ENCODE measurements at places on chromosomes 5 and 9.

GRCh38 chr5:170603109-170603508 lies 99.3 kb downstream of the KCNIP1 start:
- DNase-seq: no peak

GRCh38 chr9:93962017-93962416 lies 6.9 kb upstream of the BARX1 start:
- no peak for DNase-seq

- DNase-seq: no peak
Observed at GRCh38 chr5:137446615-137447014, 52.5 kb downstream of the SPOCK1 start.

DNA sequence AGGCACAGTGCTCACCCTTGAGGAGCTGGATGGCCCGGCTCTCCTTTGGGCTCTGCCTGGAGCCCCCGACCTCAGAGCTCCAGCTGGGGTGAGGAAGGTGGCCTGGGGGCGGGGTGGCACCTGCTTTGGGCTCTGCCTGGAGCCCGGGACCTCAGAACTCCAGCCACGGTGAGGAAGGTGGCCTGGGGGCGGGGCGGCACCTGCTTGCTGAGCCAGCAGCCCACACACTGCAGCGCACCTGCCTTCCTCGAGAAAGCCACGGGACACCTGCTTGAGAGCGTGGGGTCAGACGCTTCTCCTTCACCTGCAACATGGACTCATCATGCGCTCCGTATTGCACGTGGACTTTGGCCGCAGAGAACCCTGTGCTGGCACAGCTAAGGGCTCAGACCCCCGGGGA lies 51.8 kb downstream of the IRX2 start:
- DNase-seq: no peak

DNA sequence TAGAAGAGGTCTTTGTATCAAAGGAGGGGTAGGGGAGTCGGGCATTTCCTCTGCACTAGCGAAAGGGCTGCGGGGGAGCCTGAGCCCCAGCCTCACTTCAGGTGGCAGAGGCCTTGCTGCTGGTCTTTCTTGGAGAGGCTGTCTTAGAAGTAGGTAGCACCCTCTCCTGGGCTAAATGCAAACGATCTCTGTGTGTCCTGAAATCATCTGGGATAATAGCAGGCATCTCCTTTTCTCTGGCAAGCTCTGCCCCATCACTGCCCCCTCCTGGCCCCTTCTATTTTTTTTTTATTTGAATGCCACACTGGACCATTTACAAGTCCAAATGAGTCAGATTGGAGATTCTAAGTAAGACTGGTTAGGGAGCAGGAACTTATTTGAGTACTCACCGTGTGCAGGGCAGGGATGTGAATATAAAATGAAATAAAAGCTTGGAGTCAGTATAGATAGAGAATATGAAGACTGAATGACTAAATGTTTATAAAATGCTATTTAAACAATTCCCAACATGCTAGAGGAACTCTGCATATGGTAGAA lies 137.1 kb downstream of the FGF1 start:
- DNase-seq: peak; percentile 43

GRCh38 chr5:149694007-149694406 lies 36.1 kb upstream of the PPARGC1B start:
- no peak for DNase-seq

GRCh38 chr5:120435129-120435528 lies 29.0 kb upstream of the PRR16 start:
- DNase-seq: no peak

DNA sequence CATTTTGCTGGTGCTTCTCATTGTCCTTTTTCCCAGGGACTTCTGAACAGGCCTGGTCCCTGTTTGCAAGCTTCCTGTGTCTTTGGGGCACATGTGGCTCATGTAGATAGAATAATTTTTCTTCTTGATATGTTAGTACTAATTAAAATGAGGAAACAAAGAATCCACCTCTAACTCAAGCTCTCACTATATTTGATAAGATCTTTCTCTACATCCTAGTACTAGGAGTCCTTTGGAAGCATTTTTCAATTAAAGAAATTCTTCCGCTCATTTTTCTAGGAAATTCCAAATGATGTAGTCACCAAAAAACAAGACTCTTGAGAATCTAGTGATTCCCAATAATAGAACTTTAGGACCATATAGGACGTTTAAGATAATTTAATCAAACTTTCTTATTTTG lies 165.3 kb downstream of the SEC61B start:
- DNase-seq: no peak

DNA sequence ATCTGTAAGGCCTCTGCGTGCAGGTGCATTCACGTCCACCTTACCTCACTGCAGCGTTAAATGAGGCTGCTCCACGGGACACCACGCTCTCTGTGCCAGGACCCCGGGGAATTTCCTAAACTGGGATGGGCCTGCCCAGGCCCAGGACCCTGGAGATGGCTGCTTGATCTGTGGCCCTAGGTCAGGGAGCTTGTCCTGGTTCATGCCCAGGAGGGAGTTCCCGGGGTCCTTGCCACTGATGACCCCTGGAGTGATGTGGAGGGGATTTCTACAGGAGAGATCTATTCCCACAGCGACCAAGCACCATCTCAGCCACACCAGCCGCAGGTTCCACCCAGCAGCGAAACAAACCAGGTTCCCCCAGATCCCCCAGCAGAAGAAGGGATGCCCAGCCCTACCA lies 3.5 kb downstream of the OR2V1 start:
- no peak for DNase-seq

- DNase-seq: no peak
Observed at GRCh38 chr5:24591426-24591825, 53.4 kb downstream of the CDH10 start.

DNA sequence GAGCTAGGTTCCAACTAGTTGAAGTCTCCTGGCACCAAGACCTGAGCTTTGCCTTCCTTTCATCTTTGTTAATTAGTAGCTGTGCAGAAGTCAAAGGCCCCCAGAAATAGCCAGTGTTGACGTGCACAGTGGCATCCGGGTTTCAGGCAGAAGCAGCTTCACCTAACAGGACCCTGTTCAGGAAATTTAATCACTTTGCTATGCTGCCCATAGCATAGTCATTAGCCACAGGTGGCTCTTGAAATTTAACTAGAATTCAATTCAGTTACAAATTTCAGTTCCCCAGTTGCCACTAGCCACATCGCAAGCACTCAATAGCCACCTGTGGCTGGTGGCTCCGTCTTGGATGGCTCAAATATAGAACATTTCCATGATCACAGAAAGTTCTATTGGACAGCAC lies 179.1 kb downstream of the GOLPH3 start:
- no peak for DNase-seq

- no peak for DNase-seq
Observed at GRCh38 chr5:14929293-14930065, 57.9 kb upstream of the ANKH start.

- no peak for DNase-seq
Observed at GRCh38 chr5:16579142-16579847, 37.5 kb downstream of the RETREG1 start.

DNA sequence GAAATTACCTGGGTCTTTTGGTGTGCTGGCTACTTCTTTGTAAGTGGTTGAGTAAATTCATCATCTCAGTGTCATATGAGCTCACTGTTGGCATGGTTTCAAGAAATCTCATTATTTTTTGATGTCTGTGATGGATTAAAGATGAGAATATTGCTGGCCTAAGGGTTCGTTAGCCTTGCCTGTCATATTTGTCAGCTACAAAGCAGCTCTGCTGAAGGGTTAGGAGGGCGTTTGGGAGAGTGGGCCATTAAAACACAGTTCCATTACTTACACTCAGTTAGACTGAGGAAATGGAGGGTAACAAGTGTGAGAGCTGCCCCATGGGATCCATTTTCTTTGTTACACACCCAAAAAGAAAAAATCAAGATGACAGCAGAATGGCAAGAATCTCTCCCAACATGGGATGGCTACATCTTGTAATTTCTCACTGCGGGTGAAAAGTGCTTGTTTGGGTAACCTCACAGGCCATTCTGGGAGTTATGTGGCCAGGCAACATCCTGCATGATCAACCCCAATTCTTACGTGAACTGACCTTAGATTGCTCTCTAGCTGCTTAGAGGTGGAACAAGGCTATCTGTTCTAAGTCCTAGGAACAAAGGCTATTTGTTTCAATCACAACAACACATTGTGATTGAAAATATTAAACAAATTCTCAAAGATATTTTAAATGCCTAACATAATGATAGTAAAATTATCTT lies 609.5 kb upstream of the RGMB start:
- no peak for DNase-seq

GRCh38 chr5:140631831-140632365 lies 1.1 kb downstream of the CD14 start:
- peak; percentile 22 for DNase-seq

GRCh38 chr9:4762886-4763541 lies 22.0 kb upstream of the AK3 start:
- DNase-seq: peak; percentile 23

DNA sequence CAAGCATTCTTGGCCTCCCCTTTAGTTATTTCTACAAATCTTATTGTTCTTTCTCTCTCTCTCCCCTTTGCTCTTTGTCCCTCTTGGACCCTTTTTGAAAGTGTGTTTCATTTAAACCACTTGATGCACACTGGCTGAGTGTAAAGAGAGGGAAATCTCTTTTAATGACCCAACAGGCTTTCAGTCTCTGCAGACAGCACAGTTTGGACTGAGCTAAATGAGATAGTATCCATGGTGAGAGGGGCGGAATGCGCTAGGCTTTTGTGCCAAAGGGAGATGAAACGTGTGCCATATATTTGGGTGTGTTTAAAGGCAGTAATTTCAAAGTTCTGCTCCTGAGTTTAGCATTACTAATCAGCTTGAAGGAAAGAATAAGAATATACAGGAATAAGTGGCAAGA lies 184.9 kb downstream of the PCSK1 start:
- no peak for DNase-seq

- DNase-seq: no peak
Observed at GRCh38 chr9:126451316-126451885, 124.8 kb downstream of the MVB12B start.

DNA sequence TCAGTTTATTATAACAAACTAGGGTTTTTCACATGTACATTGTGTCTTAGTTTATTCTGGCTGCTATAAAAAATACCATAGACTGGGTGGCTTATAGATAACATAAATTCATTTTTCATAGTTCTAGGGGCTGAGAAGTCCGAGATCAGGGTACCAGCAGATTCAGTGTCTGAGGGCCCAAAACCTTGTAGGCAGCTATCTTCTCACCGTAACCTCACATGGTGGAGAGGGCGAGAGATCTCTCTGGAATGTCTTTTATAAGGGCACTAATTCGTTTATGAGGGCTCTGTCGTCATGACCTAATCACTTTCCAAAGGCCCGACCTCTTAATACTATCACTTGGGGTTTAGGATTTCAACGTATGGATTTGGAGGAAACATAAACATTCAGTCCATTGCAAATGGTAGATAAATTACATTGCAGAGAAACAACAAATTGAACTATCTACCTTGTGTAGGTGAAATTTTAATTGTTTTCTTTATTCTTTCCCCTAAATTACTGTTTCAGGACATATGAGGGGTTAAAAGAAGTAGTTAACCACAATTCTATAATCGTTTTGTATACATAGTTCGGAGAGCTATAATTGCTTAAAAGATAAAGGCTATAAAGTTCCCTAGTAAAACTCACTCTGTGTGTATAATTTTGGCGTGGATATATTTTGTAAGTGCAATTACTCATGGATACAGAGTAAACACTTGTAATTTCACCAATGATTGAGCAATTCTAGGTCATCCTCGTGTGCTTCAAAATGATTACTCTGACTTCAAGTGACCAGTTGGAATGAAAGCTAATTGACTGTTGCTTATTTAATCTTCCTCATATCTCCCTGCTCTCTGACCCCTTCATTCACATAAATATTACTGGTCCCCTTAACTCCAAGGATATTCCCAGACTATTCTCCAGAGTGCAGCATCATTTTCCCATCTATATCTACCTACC lies 247.5 kb upstream of the TMEM161B start:
- no peak for DNase-seq

GRCh38 chr5:100188339-100188738 lies 346.8 kb upstream of the FAM174A start:
- DNase-seq: no peak

GRCh38 chr9:6068983-6069382 lies 53.6 kb upstream of the RANBP6 start:
- DNase-seq: peak; percentile 48

- no peak for DNase-seq
Observed at GRCh38 chr9:75604661-75605060, 285.8 kb upstream of the PCSK5 start.

DNA sequence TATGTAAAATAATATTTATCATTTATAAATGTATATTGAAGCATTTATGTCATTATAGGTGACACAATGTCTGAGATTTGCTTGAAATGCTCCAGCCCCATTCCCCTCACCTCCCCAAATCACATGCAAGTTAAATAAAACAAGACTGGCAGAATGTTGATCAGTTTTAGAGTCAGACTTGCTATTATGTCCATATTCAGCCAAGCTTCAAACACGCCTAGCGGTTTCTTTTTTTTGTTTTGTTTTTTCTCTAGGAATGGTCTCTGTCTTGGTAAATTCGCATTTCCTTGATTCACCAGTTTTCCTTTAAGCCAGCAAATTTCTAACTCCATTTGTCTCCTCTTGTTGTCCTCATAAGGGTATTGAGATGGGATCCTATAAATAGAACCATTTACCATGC lies 153.0 kb upstream of the HMHB1 start:
- no peak for DNase-seq

DNA sequence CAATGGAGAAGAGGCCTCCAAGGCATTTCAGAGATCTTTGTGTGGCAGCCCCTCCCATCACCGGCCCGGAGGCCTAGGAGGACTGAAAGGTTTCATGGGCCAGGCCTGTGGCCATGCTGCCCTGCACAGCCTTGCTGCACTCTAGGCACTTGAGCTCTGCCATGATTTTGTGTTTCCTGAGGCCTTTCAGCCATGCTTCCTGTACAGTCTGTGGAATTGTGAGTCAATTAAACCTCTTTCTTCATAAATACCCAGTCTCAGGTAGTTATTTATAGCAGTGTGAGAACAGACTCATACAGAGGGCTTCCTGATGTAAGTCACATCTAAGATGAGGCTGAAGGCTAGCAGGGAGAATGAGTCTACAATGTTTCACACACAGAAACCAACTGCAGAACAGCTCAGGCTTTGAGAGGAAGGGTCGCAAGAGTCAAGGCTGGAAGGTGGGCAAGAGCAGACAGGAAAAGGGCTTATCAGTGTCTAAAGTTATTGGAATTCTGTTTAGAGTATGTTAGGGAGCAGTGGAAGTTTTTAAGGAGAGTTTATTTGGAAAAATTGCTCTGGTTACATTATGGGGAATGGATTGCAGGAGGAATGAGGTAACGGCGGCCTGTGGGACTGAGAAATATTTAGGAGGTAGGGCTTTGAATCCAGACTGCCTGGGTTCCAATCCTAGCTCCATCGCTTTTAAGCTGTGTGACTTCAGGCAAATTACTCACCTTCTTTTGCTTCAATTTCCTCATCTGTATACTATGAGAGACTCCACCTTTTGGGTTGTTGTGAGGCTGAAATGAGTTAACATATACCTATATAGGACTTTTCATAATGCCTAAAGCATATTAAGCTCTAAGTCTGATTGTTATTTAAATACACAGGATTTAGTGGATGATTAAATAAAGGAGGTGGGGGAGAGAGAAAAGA lies 291.2 kb downstream of the CWC27 start:
- no peak for DNase-seq

- no peak for DNase-seq
Observed at GRCh38 chr5:155676967-155677366, 650.0 kb upstream of the SGCD start.
